Activated B cell treated with CpG ODN at 0.5 μM for 24 hours (primary cell): ENCODE measurements at places on chromosomes 2 and 18.

DNA sequence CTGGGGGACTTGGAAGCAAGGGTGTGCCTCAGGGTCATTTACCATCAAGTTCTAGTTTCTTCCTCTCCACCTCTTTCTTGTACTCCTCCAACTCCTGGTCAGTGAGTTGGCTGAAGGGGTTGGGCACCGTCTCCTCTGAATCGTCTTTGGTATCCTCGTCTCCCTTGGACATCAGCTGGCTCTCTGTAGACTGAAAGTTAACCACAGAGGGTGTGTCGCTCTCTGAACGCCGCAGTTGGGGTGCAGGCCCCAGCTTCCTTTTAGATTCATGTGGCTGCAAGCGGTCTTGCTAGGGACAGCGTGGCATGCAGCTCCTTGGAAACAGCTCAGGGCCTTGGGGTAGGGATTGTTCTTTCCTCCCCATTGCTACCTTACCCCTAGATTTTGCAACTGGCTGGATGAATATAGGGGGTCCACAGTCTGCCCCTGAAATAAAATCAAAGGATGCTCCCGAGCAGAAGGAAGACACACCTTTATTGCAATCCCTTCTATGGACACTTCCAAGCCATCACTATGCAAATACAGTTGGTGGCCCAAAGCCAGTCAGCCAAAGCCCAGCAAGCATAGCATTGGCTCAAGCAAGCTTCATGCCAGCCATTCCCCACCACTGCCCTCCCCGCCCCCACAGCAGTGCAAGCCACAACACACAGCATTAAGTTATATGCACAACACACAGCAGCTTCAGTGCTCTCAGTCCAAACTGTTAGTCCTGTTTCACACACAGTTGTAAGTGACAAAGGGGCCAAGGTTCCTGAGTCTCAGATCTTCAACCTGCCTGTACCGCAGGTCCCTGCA lies 93.2 kb downstream of the ADD2 start:
- H3K4me3 ChIP-seq = no peak overlapping the region
- H3K36me3 ChIP-seq = peaks cover 74% of the 10 kb centered on the region
- DNase-seq = no peak
- no peak overlapping the region for H3K27ac ChIP-seq

- H3K4me1 ChIP-seq = no peaks in the 10 kb centered on the region
- no peak overlapping the region for H3K27ac ChIP-seq
- no peaks in the 10 kb centered on the region for H3K27me3 ChIP-seq
- no peak for DNase-seq
- H3K36me3 ChIP-seq = no peaks in the 10 kb centered on the region
These were observed 279.7 kb downstream of the SRBD1 start for GRCh38 chr2:45331410-45331786.

DNA sequence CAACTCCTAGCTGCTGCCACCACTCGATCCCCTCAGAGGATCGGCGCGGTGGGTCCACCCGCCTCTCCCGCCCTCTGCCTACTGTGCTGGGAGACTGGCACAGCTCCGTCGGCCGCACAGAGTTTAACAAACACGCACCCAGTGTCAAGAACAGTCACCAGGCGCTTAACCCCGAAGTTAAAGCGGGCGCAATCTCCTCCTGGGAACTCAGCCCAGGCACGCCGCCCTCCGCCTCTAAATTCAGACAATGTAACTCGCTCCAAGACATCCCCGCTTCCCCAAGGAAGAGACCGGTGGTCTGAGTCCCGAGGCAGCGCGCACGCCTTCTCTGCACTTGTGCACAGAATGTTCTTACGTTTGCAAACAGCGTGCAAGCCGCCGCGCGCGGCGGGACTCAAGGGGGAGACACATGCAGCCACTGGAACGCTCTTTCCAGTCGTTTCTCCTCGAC lies 533 bp downstream of the CXCR4 start:
- H3K36me3 ChIP-seq = peaks cover 58% of the 10 kb centered on the region
- peak overlapping the region; percentile 97 for H3K27ac ChIP-seq
- DNase-seq = peak; percentile 58
- H3K27me3 ChIP-seq = no peaks in the 10 kb centered on the region

- H3K4me3 ChIP-seq = no peak overlapping the region
- H3K4me1 ChIP-seq = no peaks in the 10 kb centered on the region
- H3K27me3 ChIP-seq = peaks cover 5% of the 10 kb centered on the region
- no peak for DNase-seq
- H3K27ac ChIP-seq = no peak overlapping the region
These were observed 161.1 kb upstream of the RAB12 start for GRCh38 chr18:8448130-8448529.

- no peaks in the 10 kb centered on the region for H3K27me3 ChIP-seq
- DNase-seq = no peak
- no peak overlapping the region for H3K27ac ChIP-seq
- peaks cover 2% of the 10 kb centered on the region for H3K4me1 ChIP-seq
These were observed 19.3 kb downstream of the PDE6D start for GRCh38 chr2:231761735-231762134.

DNA sequence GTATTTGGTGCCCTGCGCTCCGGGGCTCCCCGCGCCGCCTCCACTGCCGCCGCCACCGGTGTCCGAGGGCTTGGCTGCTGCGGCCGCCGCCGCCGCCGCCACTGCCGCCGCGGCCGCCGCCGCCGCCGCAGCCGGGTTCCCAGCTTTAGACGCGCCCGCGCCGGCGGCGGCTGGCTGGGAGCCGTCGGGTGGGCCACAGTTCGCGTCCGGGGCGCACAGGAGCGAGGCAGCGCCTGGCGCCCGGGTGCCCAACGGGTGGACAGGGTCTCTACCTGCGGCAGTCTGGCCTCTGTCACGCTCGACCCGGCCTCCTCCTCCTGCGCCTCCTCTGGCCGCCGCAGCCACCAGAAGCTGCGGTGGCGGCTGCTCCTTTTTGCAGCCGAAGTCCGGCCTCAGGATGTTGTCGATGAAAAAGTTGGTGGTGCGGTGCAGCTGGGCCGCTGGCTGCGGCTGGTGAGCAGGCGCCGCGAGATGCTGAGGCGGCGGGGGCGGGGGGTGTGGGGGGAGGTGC lies 951 bp downstream of the EN1 start:
- DNase-seq = no peak
- peaks cover 28% of the 10 kb centered on the region for H3K4me1 ChIP-seq
- H3K4me3 ChIP-seq = no peak overlapping the region
- H3K27ac ChIP-seq = no peak overlapping the region

GRCh38 chr2:60414495-60415138 lies 138.8 kb downstream of the BCL11A start:
- no peaks in the 10 kb centered on the region for H3K36me3 ChIP-seq
- H3K4me3 ChIP-seq = peak overlapping the region; percentile 8
- peaks cover 79% of the 10 kb centered on the region for H3K4me1 ChIP-seq
- H3K27me3 ChIP-seq = no peaks in the 10 kb centered on the region
- peak overlapping the region; percentile 90 for H3K27ac ChIP-seq

DNA sequence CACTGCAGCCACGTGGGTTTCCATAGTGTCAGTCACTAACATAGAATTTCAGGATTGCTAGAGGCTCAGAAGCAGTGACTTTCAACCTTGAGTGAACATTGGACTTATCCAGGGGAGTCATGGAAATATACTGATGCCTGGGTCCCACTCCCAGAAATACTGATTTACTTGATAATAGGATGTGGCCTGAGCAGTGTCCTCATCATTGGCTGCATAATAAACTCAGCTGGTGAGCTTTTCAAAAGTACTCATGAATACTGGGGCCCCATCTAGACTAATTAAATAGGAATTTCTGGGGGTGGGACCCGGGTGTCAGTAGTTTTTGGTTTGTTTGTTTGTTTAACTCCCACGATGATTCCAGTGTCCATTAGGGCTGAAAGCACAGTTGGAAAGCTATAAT lies 141.4 kb downstream of the COL4A4 start:
- no peak overlapping the region for H3K27ac ChIP-seq
- no peaks in the 10 kb centered on the region for H3K27me3 ChIP-seq
- H3K4me1 ChIP-seq = no peaks in the 10 kb centered on the region
- H3K4me3 ChIP-seq = no peak overlapping the region
- no peak for DNase-seq

GRCh38 chr2:129957891-129958290 lies 21.6 kb upstream of the RAB6C start:
- no peaks in the 10 kb centered on the region for H3K4me1 ChIP-seq
- H3K36me3 ChIP-seq = no peaks in the 10 kb centered on the region
- H3K4me3 ChIP-seq = no peak overlapping the region
- no peak overlapping the region for H3K27ac ChIP-seq

DNA sequence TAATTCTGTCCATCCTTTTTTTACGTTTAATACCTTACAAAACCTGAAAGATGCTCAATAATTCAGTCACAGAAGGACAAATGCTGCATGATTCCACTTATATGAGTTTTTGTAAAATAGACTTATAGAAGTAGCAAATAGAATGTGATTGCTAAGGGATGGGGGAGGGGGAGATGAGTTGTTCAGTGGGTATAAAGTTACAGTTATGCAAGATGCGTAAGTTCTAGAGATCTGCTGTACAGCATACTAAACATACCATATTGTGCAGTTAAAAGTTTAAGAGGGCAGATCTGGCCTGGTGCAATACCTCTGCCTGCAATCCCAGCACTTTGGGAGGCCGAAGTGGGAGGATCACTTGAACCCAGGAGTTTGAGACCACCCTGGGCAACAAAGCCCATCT lies 78.8 kb downstream of the TET3 start:
- no peak overlapping the region for H3K27ac ChIP-seq
- H3K36me3 ChIP-seq = peaks cover 37% of the 10 kb centered on the region
- H3K4me1 ChIP-seq = peaks cover 16% of the 10 kb centered on the region
- no peak overlapping the region for H3K4me3 ChIP-seq

DNA sequence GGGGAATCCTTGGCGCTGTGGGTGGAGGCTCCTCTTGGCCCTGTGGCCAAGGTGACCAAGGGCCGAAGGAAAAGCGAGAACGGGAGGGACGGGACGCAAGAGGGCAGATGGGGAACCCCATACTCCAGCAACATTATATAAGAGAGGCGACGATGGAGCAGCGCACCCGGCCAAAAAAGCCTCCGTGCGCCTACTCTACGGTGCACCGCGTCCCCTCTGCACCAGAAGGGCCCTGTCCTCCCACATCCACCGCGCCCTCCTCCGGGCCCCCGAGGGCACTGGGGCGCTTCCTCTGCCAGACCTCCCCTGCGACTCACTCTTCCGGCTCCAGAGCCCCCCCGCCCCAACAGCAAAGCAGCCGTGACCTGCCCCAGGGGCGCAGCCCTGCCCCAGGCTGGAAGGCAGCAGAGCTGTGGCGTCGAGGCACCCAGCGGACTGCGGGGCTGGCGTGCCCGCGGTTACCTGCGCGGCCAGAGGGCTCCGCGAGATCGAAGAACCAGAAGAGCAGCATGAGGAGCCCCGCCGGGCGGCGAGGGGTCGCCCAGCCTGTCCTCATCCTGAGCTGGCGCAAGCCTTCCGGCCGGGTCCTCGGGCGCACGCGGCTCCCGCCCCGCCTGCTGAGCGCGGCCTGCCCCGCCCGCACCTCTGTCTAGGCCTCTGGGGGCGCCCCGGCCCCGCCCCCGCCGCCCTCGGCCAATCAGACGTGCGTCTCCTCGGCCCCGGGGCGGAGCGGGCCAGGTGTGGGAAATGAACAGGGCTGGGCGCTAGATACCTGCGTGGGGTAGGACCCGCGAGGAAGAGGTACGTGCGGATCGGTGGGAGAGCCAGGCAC lies 106.3 kb upstream of the CD302 start:
- H3K27me3 ChIP-seq = no peaks in the 10 kb centered on the region
- H3K27ac ChIP-seq = peak within 1 kb of the TSS; percentile 98

- DNase-seq = no peak
- H3K36me3 ChIP-seq = peaks cover 67% of the 10 kb centered on the region
- no peak overlapping the region for H3K27ac ChIP-seq
- no peak overlapping the region for H3K4me3 ChIP-seq
- H3K4me1 ChIP-seq = no peaks in the 10 kb centered on the region
- no peaks in the 10 kb centered on the region for H3K27me3 ChIP-seq
These were observed 58.1 kb downstream of the SPOPL start for GRCh38 chr2:138559641-138560040.

GRCh38 chr2:156896294-156896693 lies 361.2 kb upstream of the GALNT5 start:
- no peaks in the 10 kb centered on the region for H3K4me1 ChIP-seq
- H3K36me3 ChIP-seq = no peaks in the 10 kb centered on the region
- peaks cover 8% of the 10 kb centered on the region for H3K27me3 ChIP-seq
- H3K4me3 ChIP-seq = no peak overlapping the region

GRCh38 chr2:215571689-215572088 lies 135.8 kb upstream of the FN1 start:
- peaks cover 16% of the 10 kb centered on the region for H3K27me3 ChIP-seq
- H3K36me3 ChIP-seq = no peaks in the 10 kb centered on the region

GRCh38 chr2:21836261-21836660 lies 712.5 kb downstream of the TDRD15 start:
- H3K4me1 ChIP-seq = no peaks in the 10 kb centered on the region
- no peak overlapping the region for H3K27ac ChIP-seq
- no peak for DNase-seq
- H3K4me3 ChIP-seq = no peak overlapping the region
- no peaks in the 10 kb centered on the region for H3K27me3 ChIP-seq

- H3K27ac ChIP-seq = peak overlapping the region; percentile 81
- no peaks in the 10 kb centered on the region for H3K36me3 ChIP-seq
- peak overlapping the region; percentile 66 for H3K4me3 ChIP-seq
- H3K4me1 ChIP-seq = peaks cover 46% of the 10 kb centered on the region
- no peaks in the 10 kb centered on the region for H3K27me3 ChIP-seq
These were observed 10.9 kb downstream of the GNLY start for GRCh38 chr2:85704800-85705679.

- H3K36me3 ChIP-seq = peaks cover 33% of the 10 kb centered on the region
- peaks cover 38% of the 10 kb centered on the region for H3K4me1 ChIP-seq
- no peak for DNase-seq
- peak overlapping the region; percentile 91 for H3K27ac ChIP-seq
These were observed 1.3 kb downstream of the ADI1 start for GRCh38 chr2:3517948-3518495.

DNA sequence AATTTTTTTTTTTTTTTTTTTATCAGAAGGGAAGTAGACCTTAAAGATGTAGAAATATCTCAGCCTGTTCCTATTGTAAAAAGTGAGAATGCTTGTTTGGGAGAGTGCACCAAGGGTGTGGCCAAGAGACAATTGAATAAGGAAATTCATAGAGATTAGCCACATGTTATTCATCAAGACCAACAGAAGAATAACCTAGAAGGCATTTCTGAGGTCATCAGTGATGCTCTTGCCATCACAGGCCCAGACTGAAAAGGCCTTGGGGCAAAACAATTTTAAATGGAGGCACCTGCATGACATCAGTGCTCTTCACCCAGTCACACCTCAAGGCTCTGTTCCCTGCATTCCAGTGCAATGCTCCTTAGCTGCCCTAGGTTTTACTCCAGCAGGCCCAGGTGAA lies 2043.3 kb upstream of the PIK3C3 start:
- no peak for DNase-seq
- no peak overlapping the region for H3K4me3 ChIP-seq
- no peak overlapping the region for H3K27ac ChIP-seq
- H3K4me1 ChIP-seq = no peaks in the 10 kb centered on the region

DNA sequence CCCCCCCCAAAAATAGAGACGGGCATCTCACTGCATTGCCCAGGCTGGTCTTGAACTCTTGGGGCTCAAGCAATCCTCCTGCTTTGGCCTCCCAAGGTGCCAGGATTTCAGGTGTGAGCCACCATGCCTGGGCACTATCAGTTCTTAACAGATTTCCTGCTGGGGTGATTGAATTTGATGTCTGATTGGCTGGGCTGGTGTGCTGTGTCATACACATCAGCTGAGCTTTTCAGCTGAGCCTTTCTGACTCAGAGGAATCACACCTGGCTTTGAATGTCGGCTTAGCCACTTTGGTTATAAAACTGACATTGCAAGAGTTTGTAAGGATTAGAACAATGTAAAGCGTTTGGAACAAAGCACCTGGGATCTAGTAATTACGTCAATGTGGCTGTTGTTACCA lies 18.9 kb downstream of the NCAPH start:
- no peak overlapping the region for H3K4me3 ChIP-seq
- DNase-seq = no peak
- no peaks in the 10 kb centered on the region for H3K36me3 ChIP-seq
